Activated naive CD4-positive, alpha-beta T cell treated with anti-CD3 and anti-CD28 coated beads, Interleukin-2, amount 10 ng/mL, durations not matched to agents 7 days and 5 days (primary cell): ENCODE measurements at places on chromosomes 1 and 21.

DNA sequence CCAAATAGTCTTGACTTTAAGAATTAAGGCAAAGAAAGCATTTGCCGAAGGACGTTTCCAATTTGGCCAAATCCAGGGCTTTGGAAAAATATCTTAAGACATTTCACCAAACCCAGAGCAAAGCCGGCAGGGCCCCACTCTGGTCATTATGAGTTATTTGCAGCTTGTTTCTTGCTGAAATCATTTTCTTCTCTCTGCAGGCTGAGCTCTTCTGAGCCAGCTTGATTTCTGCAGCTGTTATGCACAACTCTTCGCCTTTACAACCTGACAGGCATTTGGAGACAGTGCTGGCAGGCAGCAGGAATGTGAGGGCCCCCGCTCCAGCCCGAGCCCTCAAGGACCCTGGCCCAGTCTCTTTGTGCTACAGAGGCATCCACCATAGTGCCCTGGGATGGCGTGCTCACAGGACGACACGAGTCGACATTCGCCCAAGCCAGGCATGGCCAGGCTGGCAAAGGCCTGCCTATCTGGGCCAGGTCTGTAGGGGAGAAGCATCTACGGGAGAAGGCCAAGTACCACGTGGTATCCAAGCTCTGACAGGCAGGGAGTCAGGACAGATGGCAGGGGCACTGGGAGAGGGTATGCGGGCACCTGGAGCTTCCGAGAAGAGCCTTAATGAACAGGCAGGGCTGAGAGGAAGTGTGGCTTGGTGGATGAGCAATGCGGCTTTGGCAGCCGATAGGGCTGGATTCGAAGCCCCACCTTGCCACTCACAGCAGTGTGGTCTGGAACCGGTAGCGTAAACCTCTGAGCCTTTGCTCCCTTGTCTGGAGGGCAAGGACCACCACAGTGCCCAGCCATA lies 32.3 kb downstream of the SYF2 start:
- DNase-seq: no peak

GRCh38 chr1:23748016-23748415 lies 4.7 kb downstream of the ELOA start:
- no peak for DNase-seq

GRCh38 chr21:33151941-33152731 lies 77.6 kb upstream of the IFNAR2 start:
- no peak for DNase-seq

DNA sequence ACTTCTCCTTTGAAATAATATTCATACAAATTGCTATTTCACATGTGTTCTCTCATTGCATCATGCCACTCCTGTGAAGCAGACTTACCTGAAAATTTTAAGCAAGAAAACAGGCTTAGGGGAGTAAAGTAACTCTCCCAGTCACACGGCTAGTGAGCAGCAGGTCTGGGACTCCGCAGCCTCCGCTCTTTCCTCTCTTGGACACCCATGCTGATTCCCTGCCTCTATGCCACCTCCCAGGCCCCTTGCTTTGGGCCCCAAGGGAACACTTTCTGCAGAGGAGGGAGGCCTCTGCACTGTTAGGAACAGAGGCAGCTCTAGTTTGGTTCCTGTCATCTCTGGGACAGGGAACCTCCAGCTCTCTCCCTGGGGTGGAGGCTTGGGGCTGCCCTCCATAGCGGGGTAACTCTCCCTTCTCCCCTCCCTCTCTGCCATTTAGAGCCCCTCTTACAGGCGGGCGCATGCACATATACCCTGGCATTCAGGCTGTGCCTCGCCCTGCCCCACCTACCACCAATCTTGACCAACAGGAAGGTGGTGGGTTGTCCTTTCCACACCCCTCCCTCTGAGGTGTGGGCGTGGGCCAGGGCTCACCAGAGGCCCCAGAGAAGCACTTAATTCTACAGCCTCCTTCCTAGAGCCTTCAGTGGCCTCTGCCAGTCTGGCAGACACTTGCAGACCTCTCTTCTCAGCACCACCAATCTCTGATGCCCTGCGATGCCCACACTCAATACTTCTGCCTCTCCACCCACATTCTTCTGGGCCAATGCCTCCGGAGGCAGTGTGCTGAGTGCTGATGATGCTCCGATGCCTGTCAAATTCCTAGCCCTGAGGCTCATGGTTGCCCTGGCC lies at the start of gene RXFP4:
Gene RXFP4 (plus strand): TSS at position 646 of the 852 bp plus-strand sequence. CDS start 72 bp downstream, at position 718.
- DNase-seq: no peak

DNA sequence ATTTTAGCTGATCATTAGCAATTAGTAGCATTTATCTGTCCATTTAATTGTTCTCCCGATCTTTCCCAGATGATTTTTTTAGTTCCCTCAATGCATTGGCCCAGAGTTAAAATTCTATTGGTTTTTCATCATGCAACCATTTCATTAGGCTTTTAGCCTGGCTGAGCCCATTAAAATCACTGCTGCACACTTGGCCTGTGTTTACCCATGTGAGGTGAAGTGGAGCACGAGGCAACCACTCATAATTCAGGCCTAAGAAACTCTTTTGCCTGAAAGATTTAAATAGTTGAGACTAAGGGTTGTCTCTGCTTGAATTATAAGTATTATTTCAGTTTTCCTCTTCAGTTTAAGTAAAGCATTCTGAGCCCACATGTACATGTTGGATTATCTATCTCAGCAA lies 889.0 kb upstream of the ADGRL4 start:
- no peak for DNase-seq

- DNase-seq: no peak
Measured at GRCh38 chr21:34642211-34643075, 26.4 kb upstream of the CLIC6 start.

- DNase-seq: peak; percentile 41
Measured at GRCh38 chr1:21022279-21023040, 154.2 kb downstream of the EIF4G3 start.

DNA sequence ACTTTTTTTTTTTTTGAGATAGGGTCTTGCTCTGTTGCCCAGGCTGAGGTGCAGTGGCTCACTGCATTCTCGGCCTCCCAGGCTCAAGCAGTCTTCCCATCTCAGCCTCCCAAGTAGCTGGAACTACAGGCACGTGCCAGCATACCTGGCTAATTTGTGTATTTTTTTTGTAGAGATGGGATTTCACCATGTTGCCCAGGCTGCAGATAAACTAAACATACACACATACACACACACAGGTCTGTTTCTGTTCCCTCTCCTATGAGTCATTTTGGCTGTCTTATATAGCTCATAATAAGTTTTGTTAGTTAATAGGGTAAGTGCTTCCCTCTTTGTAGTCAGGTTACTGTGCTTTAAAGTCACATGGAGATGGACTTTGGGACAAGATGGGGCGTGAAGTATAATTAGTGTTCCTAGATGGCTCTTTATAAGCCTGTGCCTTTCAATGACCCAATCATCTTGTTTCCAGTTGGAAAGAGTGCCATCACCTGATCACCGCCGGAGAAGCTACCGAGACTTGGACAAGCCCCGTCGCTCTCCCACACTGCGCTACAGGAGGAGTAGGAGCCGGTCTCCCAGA lies 9.1 kb downstream of the PRPF38A start:
- DNase-seq: no peak

DNA sequence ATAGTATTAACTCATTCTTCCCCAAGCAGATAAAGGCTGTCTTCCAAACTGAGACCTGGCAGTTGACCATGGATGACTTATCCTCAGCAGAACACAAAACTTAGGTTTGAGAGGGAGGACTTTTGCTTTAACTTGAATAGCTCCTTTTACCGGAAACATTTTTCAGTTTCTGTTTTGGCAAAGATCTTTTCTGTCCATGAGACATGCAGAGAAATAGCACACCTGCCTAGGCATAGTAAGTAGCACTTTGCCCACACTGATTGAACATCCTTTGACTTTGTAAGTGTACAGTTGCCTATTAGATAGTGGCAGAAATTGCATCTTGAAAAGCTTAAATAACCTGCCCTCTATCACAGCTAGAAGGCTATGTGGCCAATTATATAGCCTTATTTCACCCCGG lies 1962.5 kb downstream of the MRPL39 start:
- no peak for DNase-seq
